ENCODE measurements at places on chromosomes 4 and X. TPM values are rescaled to one million over a fixed set of nuclear protein-coding genes. Genes with fewer than 3 reads are reported as not detected.

GRCh38 chr4:143701365-143701764, 890 bp upstream of the FREM3 start:
- DNase-seq, result no peak

GRCh38 chr4:39636531-39637184, 2.0 kb downstream of the SMIM14 start:
- DNase-seq, result no peak

MAGEA4 gene
- not detected for total RNA-seq

GRCh38 chr4:80484712-80485111, 149.2 kb downstream of the CFAP299 start:
- DNase-seq, result no peak

CCDC158 gene
- total RNA-seq, result not detected

ELOVL6 gene
- total RNA-seq, result 27.5 TPM

ARR3 gene
- total RNA-seq, result not detected

- DNase-seq, result peak; percentile 34
Observed at GRCh38 chr4:37891260-37892159, 626 bp downstream of the TBC1D1 start.

- DNase-seq, result no peak
Observed at GRCh38 chrX:39819921-39820849, 277.6 kb downstream of the BCOR start.

- no peak for DNase-seq
Observed at GRCh38 chr4:33116871-33117270, 2396.7 kb downstream of the PCDH7 start.

GRCh38 chr4:26126143-26126718, 194.6 kb upstream of the RBPJ start:
- no peak for DNase-seq

DNA sequence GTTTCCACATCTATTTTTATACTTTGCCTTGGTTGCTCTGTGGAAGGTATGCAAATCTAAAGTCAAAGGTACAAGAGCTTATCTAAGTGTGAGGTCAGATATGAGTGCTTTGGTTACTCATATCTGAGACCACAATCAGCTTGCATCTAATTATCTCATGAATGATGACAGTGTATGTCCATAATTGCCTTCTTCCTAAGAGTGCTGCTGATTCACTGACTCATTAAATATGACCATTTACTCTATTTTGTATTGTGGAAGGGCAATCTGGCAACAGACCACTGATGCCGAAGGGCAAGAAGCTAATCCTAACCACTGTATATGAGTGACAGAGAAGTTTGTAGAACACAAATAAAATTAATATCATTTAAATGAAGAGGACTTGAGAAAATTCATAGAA, 1190.2 kb upstream of the AGA start:
- no peak for DNase-seq

SYTL4 gene
- total RNA-seq, result not detected

DNA sequence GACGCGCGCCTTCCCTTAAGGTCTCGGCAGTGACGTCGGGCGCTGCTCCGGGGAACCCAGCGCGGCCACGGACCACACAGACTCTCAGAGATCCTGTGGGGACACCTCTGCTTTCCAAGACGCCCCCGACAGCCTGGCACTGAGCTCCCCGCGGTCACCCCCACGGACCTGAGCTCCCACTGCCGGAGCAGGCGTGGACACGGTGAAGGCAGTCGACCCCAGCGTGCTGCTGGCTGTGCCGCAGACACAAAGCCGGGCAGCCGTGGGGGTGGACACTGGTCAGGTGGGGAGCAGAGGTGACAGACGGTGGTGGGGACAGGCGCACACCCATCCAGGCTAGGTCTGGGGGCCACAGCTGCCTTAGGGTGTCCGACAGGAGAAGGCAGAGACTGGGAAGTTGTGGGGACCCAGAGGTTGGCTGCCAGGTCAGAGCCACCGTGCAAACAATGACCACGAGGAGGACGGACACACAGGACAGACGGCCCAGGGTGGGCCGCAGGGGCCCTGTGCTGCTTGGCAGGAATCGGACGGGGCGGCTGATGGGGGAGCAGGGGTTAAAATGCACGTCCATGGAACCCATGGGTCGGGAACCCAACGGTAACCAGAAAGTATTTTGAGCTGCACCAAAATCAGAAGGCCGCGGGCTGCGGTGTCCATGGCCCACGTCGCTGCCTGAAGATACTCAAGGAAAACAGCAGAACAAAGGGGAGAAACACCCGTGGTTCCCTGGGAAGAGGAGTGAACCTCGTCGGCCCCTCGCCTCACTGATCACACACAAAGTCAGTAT, 16.6 kb upstream of the GTPBP6 start:
- no peak for DNase-seq

- DNase-seq, result peak; percentile 39
Observed at GRCh38 chr4:83013420-83013867, 2.8 kb upstream of the LIN54 start.
